ENCODE measurements at places on chromosomes 5 and 9.

- no peak for DNase-seq
These were observed 431.4 kb upstream of the CCNG1 start for GRCh38 chr5:163005949-163006348.

DNA sequence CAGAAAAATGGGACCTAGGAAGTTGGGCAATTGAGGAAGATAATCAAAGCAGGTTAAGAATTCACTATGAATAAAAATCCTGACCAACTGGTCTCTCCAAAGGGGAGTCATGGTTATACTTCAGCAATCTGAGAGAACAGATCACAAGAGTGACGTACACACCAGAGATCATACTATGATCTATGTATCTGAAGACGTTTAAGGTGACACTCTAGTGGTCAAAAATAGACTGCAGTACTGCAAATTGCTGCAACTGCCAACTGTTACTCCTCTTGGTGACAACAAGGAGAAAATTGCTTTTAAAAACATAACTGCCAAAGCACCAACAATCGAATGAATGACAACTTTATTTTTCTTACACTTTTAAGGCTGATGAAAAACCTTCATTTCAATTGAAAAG, 4.9 kb downstream of the AK6 start:
- no peak for DNase-seq

DNA sequence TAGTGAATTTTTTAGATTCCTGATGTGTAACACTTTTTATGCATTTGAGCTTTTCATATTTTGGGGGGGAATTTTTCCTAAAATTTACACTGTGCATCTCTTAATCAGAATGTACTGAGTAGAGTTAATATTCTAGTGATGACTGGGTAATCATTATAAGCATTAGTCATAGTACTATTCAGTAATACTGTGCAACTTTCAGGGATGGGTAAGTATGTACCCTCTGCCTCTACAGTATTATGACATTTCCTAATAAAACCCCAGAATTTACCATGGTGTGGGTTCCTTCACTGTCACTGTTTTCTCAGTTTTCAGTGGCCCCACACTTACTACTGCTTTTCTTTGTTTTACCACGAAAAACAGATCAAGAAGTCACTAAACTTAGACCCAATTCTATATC, 2.8 kb upstream of the CMYA5 start:
- no peak for DNase-seq

- no peak for DNase-seq
These were observed 201.7 kb downstream of the GADD45G start for GRCh38 chr9:89806371-89807100.

- no peak for DNase-seq
These were observed 299.7 kb downstream of the NPR3 start for GRCh38 chr5:33010846-33011245.

GRCh38 chr5:170268884-170269283, 28.7 kb downstream of the LCP2 start:
- no peak for DNase-seq

- no peak for DNase-seq
These were observed 23.4 kb upstream of the RFX3 start for GRCh38 chr9:3549225-3549624.

DNA sequence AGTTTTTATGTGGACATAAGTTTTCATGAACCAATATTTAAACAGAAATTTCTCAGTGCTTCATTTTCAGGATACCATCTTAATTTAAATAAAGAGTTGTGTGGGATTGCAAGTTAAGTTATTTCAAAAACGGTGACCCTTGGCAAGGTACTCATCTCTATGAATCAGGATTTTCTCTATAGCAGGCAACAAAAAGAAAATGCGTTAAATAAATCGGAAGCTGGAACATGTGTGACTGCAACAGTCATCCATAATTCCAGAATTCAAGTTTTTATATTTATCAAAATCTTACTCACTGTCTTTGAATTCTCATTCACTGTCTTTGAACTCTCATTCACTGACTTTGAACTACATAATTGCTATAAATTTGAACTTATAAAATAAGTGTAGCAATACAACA, 5.8 kb upstream of the RECK start:
- DNase-seq: no peak

DNA sequence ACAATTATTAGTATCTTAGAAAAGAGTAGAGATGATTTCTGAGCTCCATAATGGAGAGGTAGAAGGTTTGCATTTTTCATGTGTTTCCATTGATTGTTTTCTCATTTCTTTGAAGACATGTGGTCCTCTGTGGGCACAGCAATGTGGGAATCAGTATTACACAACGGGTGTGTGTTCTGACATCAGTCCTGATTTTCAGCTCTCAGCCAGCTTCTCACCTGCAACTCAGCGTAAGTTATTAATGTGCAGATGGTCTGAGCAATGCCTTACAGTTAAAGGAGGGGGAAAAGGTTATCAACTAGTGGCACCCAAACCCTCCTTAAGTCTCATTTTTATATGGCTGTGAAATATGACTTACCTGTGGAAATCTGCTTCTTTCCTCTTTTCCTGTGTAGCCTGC, 59.1 kb downstream of the ITGA2 start:
- DNase-seq: no peak

DNA sequence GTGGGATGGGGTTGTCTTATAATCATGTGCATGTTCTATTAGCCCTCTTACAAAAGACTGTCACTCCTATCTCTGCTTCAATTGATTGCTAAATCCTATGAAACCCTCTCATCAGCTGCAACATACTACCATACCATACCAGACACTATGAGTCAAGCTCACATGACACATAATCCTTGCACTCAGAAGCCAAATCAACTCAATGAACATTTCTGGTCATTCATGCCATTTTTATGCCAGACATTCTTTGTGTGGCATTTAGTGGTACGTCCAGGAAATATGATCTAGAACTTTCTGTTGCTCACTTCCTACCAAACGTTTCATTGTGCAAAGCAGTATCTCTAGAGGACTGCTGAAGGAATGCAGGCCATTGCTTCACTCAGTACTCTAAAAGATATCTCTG, 159.2 kb upstream of the GNA14 start:
- DNase-seq: no peak

DNA sequence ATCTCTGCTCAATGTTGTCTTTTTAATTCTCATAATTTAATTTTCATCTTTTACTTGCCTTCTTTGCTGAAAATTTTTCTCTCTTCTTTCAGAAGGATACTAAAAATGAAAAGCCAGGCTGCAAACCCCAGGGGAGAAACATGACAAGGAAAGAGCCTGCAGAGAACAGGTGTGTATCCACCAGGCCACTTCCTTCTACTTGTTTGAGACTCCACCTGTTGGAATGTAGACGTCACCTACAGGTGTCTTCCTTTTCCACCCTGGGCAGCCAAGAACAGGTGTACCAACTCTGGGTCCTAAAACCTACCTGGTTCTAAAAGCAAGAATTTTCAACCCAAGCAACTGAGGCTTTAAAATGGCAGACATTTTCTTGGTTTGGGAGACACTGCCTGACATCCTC, 166.8 kb downstream of the ATP10B start:
- no peak for DNase-seq

- no peak for DNase-seq
These were observed 124.9 kb downstream of the PPP2R2B start for GRCh38 chr5:146753641-146754040.
